Stimulated activated CD4-positive, alpha-beta T cell treated with anti-CD3 and anti-CD28 coated beads, Interleukin-4, amount 100 ng/mL, for 1 hour (primary cell): ENCODE measurements at places on chromosomes 12 and 14.
A peak's percentile ranks its signal among the peaks of the same experiment; 100 is the strongest.

- no peak for DNase-seq
Measured at GRCh38 chr14:79167957-79168356, 997.8 kb downstream of the NRXN3 start.

DNA sequence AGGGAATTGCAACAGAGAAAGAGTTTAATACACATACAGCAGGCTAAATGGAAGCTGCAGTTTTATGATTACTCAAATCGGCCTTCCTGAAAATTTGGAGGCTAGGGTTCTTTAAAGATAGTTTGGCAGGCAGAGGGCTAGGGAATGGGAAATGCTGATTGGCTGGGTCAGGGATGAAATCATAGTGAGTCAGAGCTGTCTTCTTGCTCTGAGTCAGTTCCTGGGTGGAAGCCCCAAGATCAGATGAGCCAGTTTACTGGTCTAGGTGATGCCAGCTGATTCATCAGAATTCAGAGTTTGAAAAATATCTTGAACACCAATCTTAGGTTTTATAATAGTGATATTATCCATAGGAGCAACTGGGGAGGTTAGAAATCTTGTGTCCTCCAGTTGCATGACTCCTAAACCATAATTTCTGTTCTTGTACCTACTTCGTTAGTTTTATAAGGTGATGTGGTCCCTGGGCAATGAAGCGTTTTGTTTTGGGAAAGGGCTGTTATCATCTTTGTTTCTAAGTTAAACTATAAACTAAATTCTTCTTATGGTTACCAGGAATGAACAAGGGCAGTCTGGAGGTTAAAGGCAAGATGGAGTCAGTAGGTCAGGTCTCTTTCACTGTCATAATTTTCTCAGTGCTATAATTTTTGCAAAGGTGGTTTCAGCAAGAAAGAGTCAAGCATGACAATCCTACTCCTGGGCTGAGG is 257.8 kb upstream of the CCDC196 start:
- DNase-seq: peak; percentile 2

GRCh38 chr12:130337488-130338303 is at the start of gene PIWIL1:
Gene PIWIL1 (plus strand): TSS chr12:130337887. CDS start chr12:130342592, 4,705 bp downstream.
- DNase-seq: no peak

DNA sequence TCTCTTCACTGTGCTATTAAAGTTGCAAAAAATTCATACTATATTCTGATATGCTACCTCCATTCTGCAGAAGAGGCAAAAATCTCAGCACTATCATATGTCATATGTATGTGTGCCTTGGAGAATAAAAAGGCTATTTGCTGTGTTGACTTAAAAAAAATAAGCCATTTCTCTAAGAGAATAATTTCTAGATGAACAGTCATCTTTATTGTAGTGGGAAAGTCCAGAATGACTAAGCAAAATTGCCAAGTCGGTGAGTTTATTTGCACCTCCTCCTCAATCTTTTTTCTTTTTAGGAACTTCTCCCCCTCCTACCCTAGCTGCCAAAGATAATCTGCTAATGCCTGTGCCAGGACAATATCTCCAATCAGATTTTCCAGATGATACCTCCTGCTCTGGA is 353.8 kb upstream of the FAR2 start:
- DNase-seq: no peak

DNA sequence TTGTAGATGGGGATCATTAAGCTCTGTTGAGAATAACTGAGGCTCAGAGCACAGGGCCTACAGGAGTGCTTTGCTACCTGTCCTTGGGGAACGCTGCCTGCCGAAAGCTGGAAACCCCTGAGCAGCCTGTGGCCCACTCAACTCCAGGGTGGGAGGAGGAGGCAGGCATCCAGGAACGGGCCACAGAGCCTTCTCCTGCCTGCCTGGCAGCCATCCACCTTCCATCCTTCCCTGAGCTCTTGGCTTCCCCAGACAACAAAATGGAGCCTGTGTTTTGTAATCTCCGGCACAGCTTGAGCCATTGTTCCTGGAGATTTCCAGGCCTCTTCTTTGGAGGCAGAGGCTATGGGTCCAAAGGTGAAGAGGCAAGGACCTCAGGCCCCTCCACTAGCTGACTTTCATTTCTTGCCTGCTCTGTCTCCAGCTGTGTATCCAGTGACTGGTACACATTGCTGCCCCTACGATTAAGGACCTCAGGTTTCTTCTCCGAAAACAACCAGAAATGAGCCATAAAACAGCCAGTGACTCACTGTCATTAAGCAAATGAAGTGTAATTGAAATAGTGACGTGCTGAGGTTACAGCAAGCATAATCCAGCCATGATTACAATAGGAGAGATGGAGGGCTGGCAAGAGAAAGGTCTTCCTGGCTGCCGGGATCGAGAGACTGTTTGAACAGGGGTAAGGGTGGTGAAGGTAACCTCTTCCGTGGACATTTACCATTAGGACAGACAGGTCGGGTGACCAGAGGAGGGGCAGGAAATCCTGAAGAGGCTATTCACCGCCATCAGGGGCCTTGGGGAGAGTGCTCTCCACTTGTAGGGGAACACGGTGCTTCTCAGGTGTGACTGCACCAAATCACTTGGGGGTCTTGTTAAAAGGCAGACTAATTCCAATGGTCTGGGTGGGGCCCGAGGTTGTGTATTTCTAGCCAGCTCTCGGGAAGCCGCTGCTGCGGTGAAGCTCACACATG is 56.3 kb upstream of the KCNA5 start:
- DNase-seq: no peak
